Omental fat pad (tissue), 4 donors: ENCODE measurements at places on chromosomes 1 and 21. TPM values are rescaled to one million over a fixed set of nuclear protein-coding genes. Genes with fewer than 3 reads are reported as not detected.

EDEM3 gene
- total RNA-seq: 34.7 TPM

RGS16 gene
- total RNA-seq: 5.5 TPM

TFB2M gene
- 22.8 TPM for total RNA-seq

NES gene
- 76.4 TPM for total RNA-seq

CSF1 gene
- total RNA-seq: 158 TPM

ICOSLG gene
- total RNA-seq: 4.2 TPM

MROH9 gene
- 0.24 TPM for total RNA-seq

CD1E gene
- not detected for total RNA-seq

SEC16B gene
- 7.7 TPM for total RNA-seq
